Forelimb muscle (tissue), 1 donor: ENCODE measurements at places on chromosomes 13 and 19. TPM values are rescaled to one million over a fixed set of nuclear protein-coding genes. Genes with fewer than 3 reads are reported as not detected.

DNA sequence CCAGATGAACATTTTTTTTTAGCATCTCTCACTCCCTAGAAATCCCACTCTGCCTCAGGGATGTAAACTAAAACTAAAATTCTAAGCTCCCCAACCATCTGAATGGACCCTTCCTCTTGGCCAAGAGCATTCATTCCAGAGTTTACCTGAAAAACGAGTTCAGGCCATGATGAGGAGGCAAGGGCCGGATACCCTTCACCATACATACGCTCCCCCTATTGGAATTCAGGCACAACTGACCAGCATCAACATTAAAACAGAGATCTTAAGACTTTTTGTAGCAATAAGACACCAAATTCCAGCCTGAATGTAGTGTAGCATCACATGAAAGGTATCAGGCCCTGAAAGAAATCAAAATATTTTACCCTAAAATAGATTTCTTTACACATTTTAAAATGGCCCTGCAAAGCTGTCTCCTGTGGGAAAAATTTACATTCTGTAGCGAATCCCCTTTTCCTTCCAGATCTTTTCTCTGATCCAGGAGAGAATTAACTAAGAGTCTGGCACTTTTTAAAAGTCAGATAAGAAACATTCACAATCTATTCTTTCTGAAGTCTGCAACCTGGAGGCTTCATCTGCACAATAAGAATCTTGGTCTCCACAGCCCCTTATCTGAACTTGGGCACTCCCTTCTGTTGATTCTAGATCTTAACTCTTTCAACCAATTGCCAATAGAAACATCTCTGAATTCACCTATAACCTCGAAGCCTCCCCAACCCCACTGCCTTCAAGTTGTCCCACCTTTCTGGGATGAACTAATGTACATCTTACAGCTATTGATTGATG, 888.5 kb downstream of the UQCRFS1 start:
- no peak for DNase-seq

DNA sequence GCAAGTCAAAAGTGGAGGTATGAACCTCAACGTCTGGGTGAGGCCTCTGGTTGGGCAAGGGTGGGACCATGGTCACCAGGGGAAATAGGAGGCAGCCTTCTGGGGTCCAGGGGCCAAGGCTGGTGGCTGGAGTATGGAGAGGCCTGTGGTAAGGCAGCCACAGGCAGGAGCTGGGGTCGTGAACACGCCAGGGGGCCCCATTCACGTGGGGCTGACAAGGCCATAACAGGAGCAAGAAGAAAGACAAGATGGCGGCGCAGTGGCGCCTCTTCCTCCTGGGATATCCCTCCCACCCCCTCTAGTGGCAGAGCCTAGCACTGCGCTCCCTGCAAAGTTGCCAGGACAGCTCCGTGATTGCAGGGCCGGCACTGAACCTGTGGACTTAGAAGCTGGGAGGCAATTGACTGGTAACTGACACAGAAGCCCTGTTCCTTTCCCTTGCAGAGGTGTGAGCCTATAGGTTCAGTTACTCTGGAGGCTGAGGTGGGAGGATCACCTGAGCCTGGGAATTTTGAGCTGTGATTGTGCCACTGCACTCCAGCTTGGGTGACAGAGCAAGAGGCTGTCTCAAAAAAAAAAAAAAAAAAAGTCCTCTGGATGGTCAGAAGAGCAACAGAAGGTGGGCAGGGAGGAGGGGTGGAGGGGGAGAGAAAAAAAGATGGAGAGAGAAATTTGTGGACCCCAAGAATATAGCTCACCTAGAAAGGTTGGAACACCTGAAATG, 19.7 kb upstream of the EDDM13 start:
- DNase-seq: no peak

GRCh38 chr19:5017235-5017634, 48.3 kb downstream of the KDM4B start:
- DNase-seq: no peak

- DNase-seq: no peak
These were observed 927 bp downstream of the LPAR6 start for GRCh38 chr13:48411841-48412531.

DNA sequence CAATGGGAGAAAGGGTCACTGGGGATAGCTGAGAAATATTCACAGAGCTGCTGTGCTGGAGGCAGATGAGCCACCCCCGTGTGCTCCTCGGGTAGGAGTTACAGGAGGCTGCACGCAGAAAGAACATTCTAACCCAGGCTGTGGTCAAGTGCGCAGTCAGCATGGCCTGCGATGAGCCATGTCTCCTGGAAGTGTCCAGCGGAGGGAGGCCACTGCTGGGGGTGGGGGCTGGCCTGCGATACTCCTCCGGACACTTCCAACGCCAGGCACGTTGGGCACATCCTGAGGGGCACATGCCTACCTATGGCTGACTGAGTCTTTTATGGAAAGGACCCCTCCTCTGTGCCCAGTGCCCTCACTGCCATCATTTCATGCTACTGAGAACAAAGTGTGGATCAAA, 55.9 kb downstream of the RAB20 start:
- no peak for DNase-seq

DNA sequence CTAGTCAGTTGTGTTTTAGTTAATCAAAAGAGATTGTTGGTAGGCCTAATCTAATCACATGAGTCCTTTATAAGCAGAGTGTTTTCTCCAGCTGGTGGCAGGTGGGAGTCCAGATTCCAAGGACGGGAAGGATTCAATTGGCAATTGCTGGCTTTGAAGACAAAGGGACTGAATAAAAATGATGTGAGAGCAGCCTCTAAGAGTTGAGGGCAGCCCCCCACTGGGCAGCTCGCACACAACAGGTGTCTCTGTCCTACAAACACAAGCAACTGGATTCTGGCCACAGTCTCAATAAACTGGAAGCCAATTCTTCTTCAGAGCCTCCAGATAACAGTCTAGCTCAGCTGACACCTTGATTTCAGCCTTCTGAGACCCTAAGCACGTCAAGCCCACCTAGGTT, 915.2 kb downstream of the PCDH9 start:
- no peak for DNase-seq

DNA sequence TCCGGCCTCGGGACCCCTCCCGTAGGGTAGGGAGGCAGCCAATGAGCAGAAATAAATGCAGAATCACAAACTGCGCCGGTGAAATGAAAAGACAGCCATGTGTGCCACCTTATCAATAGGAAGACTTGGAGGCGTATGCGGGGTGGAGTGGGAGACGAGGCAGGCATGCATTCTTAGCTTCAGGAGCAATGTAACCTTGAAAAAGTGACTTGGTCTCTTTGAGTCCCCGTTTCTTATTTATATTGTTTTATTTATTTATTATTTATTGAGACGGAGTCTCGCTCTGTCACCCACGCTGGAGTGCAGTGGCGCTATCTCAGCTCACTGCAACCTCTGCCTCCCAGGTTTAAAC, 16.0 kb downstream of the SSC5D start:
- no peak for DNase-seq

DNA sequence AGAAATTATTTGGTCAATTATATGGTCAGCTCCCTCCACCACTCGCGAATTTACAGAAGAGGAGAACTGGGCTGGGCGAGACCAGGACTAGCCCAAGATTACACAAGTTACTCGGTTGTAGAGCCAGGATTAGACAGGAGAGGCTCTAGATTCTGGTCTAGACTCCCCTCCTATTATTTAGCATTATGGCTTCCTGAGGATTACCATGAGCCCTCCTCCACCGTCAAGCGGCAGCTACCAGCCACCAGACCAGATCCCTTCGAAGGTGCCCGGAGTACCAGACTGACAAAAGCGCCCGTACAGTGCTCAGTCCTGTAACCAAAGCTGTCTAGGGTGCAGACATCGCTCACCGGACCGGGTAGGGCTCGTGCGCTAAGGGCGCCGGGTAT, 497 bp upstream of the MLNR start:
- DNase-seq: no peak

DNA sequence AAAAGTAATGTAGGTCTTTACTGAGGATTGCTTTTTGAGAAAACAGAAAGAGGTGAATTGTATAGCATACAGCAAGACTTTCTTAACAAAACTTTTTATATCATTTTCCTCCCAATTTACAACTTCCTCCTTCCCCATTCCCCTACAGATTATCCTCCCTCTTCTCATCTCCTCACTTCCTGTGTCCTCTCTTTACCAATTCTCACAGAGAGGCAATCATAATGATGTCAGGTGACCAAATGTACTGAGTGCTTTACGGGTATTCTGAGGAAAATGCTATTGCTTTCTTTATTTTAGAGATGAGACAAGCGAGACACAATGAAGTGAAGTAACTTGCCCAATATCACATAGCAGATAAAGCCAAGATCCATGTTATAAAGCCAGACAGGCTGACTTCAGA, 1.7 kb upstream of the MTMR6 start:
- no peak for DNase-seq

DNA sequence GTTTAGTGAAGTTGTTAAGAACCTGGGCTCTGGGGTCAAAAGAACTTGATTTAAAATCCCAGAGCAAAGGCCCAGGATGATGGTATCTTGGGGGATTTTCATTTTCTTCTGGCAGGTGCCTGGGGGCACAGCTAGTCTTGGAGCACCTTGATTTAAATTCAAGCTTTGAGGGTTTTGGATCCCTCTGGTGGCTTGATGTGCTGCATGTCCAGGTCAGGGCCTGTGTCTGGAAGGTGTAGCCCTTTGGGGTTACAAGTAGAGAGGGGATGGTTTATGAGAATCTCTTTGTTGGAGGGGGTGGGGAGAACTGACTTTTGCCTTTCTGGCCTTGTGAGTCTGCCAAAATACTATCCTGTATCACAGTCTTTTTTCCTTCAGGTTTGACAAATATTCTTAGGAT, 55.8 kb downstream of the AKAP11 start:
- no peak for DNase-seq

- DNase-seq: no peak
These were observed 8.1 kb downstream of the CHST8 start for GRCh38 chr19:33629826-33630375.

DNA sequence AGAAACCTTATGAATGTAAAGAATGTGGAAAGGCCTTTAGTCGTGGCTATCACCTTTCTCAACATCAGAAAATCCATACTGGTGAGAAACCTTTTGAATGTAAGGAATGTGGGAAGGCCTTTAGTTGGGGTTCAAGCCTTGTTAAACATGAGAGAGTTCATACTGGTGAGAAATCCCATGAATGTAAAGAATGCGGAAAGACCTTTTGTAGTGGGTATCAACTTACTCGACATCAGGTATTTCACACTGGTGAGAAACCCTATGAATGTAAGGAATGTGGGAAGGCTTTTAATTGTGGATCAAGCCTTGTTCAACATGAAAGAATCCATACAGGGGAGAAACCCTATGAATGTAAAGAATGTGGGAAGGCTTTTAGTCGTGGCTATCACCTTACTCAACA, 20.8 kb downstream of the ZNF283 start:
- DNase-seq: no peak

DNA sequence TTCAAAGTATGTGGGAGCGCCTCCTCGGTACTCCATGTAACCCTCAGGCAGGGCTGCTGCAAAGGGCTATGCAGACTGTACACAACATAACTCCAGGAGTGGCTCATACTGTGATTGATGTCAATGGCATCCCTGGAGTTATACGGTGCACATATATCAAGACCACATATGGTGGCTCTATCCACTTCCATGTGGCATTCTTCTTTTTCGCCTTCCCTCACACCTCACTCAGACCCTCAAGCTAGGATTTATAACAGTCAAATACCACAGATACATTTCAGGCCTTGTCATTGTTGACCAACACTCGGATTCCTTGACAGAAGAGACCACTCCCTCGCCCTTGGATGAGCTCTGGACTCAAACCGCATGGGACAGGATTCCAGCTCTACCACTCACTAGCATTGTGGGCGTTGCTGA, 11.3 kb upstream of the UBL3 start:
- no peak for DNase-seq

Gene GRIK5
- 2.5 TPM for polyA plus RNA-seq

Gene MAP2K7
- 23.3 TPM for polyA plus RNA-seq

Gene HIF3A
- polyA plus RNA-seq: 330 TPM

Gene C13orf42
- 0.05 TPM for polyA plus RNA-seq

Gene LILRB2
- 1.9 TPM for polyA plus RNA-seq

Gene GFY
- polyA plus RNA-seq: 0.09 TPM

Gene RNF113B
- not detected for polyA plus RNA-seq

Gene PRX
- 7.7 TPM for polyA plus RNA-seq

Gene PGLYRP1
- 0.85 TPM for polyA plus RNA-seq

Gene ZNF738
- polyA plus RNA-seq: 19.4 TPM

Gene MYH14
- polyA plus RNA-seq: 53.2 TPM

Gene SBNO2
- 11.6 TPM for polyA plus RNA-seq

Gene MAMSTR
- polyA plus RNA-seq: 146 TPM

Gene GAPDHS
- not detected for polyA plus RNA-seq

Gene PPFIA3
- polyA plus RNA-seq: 7.8 TPM

Gene RFPL4A
- polyA plus RNA-seq: 2.0 TPM
